ENCODE measurements at places on chromosomes 13 and 19. TPM values are rescaled to one million over a fixed set of nuclear protein-coding genes. Genes with fewer than 3 reads are reported as not detected.

Gene CRTC1
- 7.1 TPM for total RNA-seq

Gene TFDP1
- 95.1 TPM for total RNA-seq

Gene CLASRP
- total RNA-seq = 115 TPM

GRCh38 chr13:40408602-40409001 is 257.8 kb downstream of the FOXO1 start:
- no peak for DNase-seq

- DNase-seq = no peak
These were observed 32.4 kb downstream of the RASA3 start for GRCh38 chr13:114099918-114100445.

DNA sequence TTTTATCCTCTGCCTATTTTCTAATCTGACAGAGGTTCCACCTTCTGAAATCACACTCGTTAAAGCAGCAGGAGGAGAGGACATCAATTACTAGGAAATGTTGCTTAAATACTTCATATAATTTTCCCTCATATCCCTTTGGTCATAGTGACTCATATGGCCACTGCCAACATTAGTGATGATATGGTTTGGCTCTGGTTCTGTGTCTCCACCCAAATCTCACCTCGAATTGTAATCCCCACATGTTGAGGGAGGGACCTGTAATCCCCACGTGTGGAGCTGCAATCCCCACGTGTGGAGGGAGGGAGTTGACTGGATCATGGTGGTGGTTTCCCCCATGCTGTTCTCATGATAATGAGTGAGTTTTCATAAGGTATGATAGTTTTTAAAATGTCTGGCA is 618.4 kb upstream of the SLITRK5 start:
- DNase-seq = no peak

- DNase-seq = no peak
These were observed 940 bp upstream of the DCUN1D2 start for GRCh38 chr13:113491418-113491883.

DNA sequence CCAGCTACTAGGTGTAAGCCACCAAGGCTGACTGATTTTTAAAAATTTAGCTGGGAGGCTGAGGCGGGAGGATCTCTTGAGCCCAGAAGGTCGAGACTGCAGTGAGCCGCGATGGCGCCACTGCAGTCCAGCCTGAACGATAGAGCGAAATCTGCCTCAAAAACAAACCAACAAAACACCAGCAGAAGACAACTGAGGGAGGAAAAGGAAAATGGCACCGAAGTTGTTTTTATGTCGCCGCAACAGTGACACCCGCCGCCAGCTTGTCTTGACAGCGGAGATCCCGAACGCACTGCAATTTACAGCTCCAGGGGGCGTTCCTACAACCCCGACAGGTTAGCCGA is 298 bp upstream of the FAM98C start:
- no peak for DNase-seq

DNA sequence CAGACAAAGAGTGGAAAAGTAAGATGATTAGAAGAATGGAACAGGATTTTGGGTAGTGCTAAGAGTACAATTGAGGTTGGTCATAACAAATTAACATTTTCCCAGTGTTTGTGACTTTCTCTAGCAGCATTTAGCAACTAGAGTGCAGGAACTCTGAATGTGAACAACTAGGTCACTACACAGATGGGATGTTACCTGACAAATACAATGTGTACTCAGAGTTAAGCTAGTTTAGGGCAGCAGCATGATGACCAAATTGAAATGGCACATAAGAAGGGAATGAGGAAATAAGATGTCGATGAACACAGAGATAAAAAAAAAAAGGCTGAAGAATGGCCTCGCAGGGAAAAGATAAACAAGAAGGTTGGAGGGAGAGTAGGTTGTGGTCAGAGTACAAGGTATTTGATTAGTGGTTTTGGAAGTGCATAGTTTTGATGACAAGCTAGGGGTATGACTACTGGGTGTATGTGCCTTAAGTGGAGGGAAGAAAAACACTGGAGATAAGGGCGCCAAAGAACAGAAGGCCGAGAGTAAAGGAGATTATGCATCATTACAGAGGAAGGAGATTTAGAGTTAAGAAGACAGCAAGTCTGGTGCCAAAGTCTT is 381.1 kb downstream of the FGF14 start:
- DNase-seq = no peak

GRCh38 chr13:106418556-106418955 is 116.9 kb downstream of the EFNB2 start:
- DNase-seq = no peak
